ENCODE measurements at places on chromosomes 16 and 17. TPM values are rescaled to one million over a fixed set of nuclear protein-coding genes. Genes with fewer than 3 reads are reported as not detected.
A peak's percentile ranks its signal among the peaks of the same experiment; 100 is the strongest.

Gene PRSS27
- 1.3 TPM for total RNA-seq

GRCh38 chr17:72498364-72499210, 377.8 kb downstream of the SOX9 start:
- no peak for DNase-seq

DNA sequence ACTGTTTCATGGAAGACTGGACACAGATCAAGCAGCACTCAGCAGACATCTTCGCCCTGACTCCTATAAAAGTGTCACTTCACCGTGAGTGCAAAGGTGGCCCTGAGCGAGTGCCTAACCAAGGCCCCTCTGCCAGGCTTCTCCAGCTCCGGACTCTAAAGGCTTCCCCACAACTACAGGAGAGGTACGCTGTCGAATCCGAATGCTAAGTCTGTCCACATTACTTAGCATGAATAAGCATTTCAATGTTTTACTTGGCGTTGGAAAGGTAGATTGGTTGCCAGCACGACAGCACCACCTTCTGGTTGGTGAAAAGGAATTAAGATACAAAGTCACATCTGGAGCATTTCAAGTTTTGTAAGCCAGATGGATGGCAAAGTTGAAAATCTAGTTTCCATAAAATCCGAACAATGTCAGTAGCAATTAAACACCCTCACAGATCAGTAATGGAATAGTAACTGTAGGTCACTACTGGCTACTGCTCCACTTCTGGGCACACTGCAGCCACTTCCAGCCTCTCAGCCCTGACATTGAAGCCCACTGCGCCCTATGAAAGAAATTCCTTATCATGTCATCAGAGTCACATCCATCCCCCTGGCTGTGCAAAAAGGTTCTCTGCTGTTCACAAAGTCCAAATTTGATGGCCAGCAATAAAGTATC, 100.9 kb downstream of the PARN start:
- DNase-seq = peak; percentile 97

DNA sequence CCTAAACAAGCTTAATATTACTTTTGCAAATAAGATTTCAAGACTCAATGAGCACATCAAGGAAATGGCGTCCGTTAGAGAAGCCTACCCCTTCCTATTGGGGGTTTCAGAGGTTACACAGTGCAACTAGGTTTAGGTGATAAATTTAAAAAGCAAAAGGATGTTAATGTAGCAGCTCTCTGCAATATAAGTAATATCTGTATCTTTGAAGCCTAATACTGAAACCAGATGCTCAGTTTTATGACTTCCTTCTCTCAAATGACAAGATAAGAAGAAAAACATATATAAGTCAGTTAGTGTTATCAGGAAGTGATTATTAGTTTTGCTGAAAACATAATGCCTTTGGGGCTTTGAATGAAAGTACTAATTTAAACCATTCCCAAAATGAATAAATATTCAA, 54.3 kb upstream of the MED13 start:
- DNase-seq = no peak

DNA sequence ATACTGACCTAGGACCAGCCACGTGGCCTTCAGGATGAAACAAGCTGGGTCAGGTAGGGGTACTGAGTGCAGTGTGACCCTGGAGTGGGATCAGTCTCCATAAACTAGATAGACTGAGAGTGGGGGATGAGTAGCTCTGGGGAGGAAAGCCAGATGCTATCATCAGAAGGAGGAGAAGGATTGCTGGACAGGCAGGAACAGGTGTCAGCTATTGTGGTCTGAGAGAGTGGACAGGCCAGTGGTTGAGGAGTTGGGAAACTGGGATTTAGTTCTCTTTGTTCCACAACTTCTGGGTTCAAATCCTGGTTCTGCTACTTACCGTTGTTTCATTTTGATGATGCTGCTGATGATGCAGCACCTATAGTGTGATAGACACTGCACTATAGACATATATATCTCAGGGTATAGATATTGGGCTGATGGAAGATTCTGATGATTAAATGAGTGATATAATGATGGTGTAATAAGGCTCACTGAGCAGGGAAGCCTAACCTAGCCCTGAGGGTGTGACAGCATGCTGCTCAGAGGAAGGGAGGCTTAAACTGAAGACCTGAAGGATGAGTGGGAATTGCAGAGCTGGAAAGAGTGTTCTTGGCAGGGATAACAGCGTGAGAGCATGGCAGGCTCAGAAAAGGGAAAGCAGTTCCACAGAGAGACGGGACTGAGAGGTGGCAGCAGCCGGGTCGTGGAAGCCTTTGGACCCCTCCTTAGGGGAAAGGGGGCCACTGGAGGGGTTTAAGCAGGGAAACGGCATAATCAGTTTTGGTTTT, 66.0 kb downstream of the SNX20 start:
- DNase-seq = no peak

Gene SMARCD2
- total RNA-seq = 50.1 TPM

DNA sequence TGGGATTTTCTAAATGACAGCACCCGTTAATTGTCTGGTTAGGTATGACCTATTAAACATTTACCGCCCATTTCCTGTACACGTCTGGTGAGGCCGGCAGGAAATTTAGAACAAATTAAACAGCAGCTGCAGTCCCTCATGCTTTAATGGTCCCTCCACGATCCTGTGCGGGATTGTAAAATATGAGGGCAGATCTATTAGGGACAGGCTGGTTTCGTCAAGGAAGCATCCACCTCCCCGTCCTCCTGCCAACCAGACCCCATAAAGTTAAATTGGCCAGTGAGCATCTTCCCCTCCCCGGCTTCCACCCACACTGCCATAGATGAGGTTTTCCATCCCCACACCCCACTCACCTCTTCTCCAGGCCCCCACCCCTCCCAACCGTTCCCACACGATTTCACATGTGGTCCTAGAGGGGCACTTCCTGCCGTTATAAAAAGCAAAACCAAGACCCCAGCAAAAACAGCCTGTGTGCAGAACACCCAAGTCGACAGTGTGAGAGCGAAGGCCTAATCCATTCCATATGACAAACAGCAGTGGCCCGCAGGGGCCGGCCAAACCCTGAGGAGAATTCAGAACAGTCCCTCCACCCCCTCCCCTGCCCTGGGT, 331.9 kb downstream of the FOXL1 start:
- no peak for DNase-seq

GRCh38 chr16:67535201-67535600, 6.6 kb downstream of the RIPOR1 start:
- no peak for DNase-seq

Gene FSCN2
- 1.8 TPM for total RNA-seq

DNA sequence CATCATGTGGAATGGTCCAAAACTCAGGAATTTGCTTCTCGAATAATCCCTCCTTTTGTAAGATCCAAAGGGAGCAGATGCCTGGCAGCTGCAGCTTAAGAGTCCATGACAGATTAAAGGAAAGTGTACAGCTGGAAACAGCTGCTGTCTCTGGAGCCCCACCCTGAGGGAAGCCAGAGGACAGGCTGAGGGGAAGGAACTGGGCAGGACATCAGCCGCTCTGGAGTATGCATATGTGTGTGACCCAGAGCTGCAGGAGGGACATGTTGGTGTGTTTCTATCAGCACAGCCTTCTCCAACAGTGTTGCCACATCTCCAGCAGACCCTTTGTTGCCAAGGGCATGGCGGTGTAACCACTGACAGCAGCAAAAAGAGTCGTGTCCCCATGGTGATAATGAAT, 46.2 kb downstream of the CYB561 start:
- DNase-seq = peak; percentile 88

GRCh38 chr17:3866276-3866675, 20.2 kb upstream of the NCBP3 start:
- DNase-seq = no peak

DNA sequence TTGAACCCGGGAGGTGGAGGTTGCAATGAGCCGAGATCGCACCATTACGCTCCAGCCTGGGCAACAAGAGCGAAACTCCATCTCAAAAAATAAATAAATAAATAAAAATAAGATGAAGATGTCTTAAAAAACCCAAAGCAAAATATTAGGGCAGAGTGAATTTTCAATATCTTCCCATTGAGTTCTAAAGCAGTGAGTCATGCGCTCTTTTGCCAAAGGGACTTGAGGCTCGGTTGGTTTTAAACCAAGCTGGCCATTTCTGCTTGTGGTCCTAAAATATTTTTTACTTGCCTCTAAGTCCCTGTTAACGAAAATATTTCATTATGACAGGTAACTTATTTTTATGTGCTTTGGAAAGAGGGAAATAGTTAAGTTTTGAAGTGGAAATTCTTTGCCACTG, 4.7 kb downstream of the PAFAH1B1 start:
- peak; percentile 83 for DNase-seq

DNA sequence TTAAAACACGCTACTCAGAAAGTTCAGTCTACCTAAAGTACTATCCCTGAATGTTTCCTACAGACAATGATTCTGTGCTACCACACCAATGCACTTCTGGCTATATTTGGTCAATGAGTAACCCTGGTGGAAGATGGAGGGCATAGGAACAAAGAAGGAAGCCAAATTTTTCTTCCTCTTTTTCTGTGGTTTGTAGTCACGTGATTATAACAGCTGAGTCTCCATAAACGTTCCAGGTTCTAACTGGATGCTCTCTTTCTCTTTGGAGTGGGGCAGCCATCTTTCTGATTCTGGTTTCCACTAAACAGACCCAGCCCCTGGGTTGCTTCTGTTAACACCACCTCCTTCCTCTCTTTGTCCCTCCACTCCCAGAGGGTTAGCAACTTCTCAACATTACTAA, 274.9 kb downstream of the CDH11 start:
- DNase-seq = no peak

Gene MT4
- not detected for total RNA-seq

- no peak for DNase-seq
Observed at GRCh38 chr16:85839681-85840240, 40.3 kb downstream of the COX4I1 start.

Gene PPP1R27
- total RNA-seq = not detected

DNA sequence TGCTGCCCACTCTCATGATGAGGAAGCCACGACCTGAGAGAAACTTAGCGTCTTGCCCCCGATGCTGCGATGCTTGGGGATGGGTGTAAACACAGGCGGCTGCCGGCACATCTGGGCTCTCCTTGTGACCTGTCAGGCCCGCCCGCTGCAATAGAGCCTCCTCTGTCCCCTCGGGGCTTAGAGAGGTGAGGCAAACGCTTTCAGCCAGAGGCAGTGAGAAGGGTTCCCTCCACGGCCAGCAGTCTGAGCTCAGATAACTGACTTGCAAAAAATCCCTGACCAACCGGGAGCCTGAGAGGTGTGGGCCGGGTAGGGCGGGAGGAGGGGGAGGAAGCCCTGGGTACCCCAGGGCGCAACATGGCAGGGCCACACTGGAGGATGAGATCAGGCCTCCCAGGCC, 260.6 kb downstream of the C16orf95 start:
- DNase-seq = no peak

Measured in fibroblast of the aortic adventitia (primary cell).